ENCODE measurements at places on chromosomes 6 and 20. TPM values are rescaled to one million over a fixed set of nuclear protein-coding genes. Genes with fewer than 3 reads are reported as not detected.

Gene ABHD16B
- total RNA-seq: not detected

Gene AFDN
- total RNA-seq: 32.2 TPM

Gene CFAP206
- total RNA-seq: 0.86 TPM

Gene RAET1G
- 1.3 TPM for total RNA-seq

Data from fibroblast of villous mesenchyme (primary cell).